Transverse colon (tissue), 4 donors: ENCODE measurements at places on chromosomes 3 and 15. TPM values are rescaled to one million over a fixed set of nuclear protein-coding genes. Genes with fewer than 3 reads are reported as not detected.

GRCh38 chr15:85006655-85007054, 25.0 kb downstream of the PDE8A start:
- H3K36me3 ChIP-seq, result no peaks in the 10 kb centered on the region
- H3K4me1 ChIP-seq, result peaks cover 56% of the 10 kb centered on the region
- peak overlapping the region; percentile 37 for H3K27ac ChIP-seq
- no peak for DNase-seq

DNA sequence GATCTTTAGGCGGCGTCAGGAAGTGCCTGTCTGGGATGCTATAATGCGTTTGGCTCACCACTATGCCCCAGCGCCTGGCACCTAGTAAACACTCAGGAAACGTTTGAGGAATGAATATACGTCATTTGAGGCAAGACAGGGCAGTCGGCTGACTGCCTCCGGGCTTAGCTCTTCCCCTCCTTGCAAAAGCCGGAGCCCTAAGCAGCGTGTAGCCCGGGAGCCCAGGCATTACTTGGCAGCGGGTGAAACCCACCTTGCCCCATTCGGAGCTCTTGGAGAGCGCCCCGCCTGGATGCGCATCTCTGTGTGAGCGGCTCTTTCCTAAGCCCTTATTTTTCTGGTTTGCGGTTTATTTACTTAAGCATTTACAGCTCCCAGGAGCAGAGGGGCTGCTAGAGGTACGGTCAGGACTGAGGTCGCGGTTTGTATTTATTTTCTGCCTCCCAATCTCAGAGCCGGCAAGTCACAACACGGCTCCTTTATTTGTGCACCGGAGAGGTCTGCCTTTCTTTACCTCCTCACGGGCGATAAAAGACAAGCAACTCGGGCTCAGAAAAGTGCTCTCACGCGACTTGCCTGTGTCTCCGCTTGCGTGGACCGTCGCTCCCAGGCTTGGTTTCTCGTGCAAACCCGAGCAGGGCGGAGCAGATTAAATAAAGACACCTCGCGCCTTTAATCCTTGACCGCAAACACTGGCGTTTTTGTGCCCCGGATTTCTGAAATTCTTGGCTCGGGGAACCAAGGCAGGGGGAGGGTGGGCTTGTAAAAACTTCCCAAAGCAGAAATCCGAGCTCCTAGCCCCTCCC, 737 bp upstream of the ITPR1 start:
- H3K36me3 ChIP-seq, result no peaks in the 10 kb centered on the region
- H3K4me1 ChIP-seq, result peaks cover 35% of the 10 kb centered on the region
- H3K27me3 ChIP-seq, result no peaks in the 10 kb centered on the region
- H3K4me3 ChIP-seq, result peak overlapping the region; percentile 68
- peak; percentile 62 for DNase-seq
- H3K27ac ChIP-seq, result peak overlapping the region; percentile 90

- H3K4me3 ChIP-seq, result no peak overlapping the region
- H3K4me1 ChIP-seq, result no peaks in the 10 kb centered on the region
- H3K27me3 ChIP-seq, result no peaks in the 10 kb centered on the region
- H3K27ac ChIP-seq, result no peak overlapping the region
- DNase-seq, result peak; percentile 14
Measured at GRCh38 chr3:31695280-31696008, 162.7 kb downstream of the STT3B start.

- no peak overlapping the region for H3K27ac ChIP-seq
- H3K27me3 ChIP-seq, result no peaks in the 10 kb centered on the region
- no peak for DNase-seq
- no peak overlapping the region for H3K4me3 ChIP-seq
- no peaks in the 10 kb centered on the region for H3K4me1 ChIP-seq
Measured at GRCh38 chr15:38726187-38726586, 161.6 kb upstream of the RASGRP1 start.

GRCh38 chr3:129936757-129937156, 37.8 kb upstream of the TRH start:
- peak overlapping the region; percentile 17 for H3K4me3 ChIP-seq
- DNase-seq, result peak; percentile 53
- H3K36me3 ChIP-seq, result no peaks in the 10 kb centered on the region
- H3K27me3 ChIP-seq, result no peaks in the 10 kb centered on the region

The DLL4 gene
- total RNA-seq, result 11.1 TPM

DNA sequence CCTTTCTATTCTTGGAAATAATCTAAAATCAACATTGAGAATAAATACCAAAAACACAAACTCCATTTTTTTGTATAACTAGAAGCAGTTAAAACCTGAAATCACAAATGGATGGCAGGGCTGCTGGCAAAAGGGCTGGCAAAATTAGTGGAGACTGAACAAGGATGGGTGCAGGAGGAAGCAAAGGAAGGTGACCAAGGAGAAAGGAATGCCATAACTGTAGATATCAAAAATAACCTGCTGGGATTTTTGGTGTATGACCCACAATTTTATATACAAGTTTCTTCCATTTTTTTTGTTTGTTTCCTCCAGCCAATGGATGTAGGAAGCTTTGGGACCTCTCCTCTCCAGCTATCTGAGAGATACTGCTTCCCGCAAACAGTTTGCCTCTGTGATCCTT, 12.7 kb downstream of the CFAP44 start:
- DNase-seq, result no peak
- no peaks in the 10 kb centered on the region for H3K27me3 ChIP-seq
- H3K27ac ChIP-seq, result no peak overlapping the region
- H3K36me3 ChIP-seq, result peaks cover 7% of the 10 kb centered on the region
- no peaks in the 10 kb centered on the region for H3K4me1 ChIP-seq

- no peak overlapping the region for H3K27ac ChIP-seq
- H3K27me3 ChIP-seq, result no peaks in the 10 kb centered on the region
- no peaks in the 10 kb centered on the region for H3K36me3 ChIP-seq
- no peak overlapping the region for H3K4me3 ChIP-seq
- DNase-seq, result peak; percentile 87
Measured at GRCh38 chr3:141644931-141645330, 93.2 kb upstream of the RNF7 start.

The SLC7A14 gene
- total RNA-seq, result 0.75 TPM

The CYP8B1 gene
- total RNA-seq, result not detected

DNA sequence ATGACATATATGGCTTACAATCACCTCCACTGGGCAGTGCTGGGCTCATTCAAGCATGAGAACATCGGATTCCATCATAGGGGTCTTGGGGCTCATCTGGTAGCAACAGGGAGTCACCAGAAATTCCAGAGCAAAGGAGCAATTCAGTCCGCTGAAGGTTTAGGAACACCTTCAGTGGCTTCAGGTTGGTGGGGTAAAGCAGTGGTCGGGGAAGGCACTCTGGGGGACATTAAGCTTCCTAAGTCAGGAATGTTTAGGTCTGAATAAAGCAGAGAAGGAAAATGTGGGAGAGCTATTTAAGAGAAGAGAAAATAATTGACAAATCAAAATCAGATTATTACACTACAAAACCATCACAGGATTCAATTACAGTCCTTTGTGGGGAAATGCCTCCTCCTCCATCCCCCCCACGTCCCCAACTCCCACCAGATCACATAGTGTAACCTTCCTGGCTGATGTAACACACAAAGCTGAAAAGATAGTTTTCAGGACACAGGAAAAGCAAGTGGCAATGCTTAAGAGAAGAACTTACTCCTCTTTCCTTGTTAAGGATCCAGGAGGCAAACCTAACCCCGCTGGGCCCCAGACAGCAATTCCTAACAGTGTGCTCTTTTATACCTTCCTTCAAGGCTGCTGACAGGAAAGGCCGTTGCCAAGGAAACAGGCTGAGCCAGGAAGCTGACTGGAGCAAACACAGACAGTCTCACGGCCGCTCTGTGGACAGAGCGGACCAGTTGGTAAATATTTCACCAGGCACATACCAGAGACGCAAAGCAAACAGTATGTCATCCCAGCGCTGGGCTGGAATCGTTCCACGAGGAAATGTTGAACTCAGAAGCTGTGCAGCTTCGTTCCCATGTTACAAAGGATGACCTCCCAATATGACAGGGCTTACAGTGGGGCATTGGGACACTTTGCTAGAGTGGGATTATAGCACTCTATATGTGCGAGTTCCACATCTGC, 57.5 kb upstream of the LMCD1 start:
- H3K27ac ChIP-seq, result peak overlapping the region; percentile 84
- peak; percentile 88 for DNase-seq
- H3K4me3 ChIP-seq, result no peak overlapping the region
- H3K36me3 ChIP-seq, result no peaks in the 10 kb centered on the region
- H3K4me1 ChIP-seq, result no peaks in the 10 kb centered on the region
- H3K27me3 ChIP-seq, result no peaks in the 10 kb centered on the region

- no peak for DNase-seq
- H3K4me1 ChIP-seq, result no peaks in the 10 kb centered on the region
- no peaks in the 10 kb centered on the region for H3K36me3 ChIP-seq
- H3K4me3 ChIP-seq, result no peak overlapping the region
- no peak overlapping the region for H3K27ac ChIP-seq
- no peaks in the 10 kb centered on the region for H3K27me3 ChIP-seq
Measured at GRCh38 chr3:110933821-110934426, 137.7 kb upstream of the NECTIN3 start.

The BUB1B gene
- 7.1 TPM for total RNA-seq

The HCN4 gene
- total RNA-seq, result not detected

DNA sequence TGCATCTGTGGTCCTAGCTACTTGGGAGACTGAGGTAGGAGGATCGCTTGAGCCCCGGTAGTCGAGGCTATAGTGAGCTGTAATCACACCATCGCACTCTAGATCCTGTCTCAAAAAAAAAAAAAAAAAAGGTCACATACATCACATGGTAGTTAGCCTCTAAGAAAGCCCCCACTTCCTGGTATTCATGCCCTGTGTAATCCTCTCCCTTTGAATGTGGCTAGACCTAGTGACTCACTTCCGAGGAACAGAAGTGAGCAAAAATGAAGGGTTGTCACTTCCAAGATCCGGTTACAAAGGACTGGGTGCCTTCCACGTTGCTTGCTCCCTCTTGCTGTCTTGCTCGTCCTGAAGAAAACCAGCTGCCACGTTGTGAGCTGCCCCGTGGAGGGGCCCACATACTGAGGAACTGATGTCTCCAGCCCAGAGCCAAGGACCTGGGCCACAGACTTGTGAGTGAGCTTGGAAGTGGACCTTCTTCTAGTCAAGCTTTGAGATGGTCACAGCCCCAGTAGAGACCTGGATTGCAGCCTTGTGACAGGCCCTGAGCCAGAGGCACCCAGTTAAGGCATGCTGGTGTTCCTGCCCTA, 12.6 kb upstream of the LCTL start:
- H3K27me3 ChIP-seq, result no peaks in the 10 kb centered on the region
- no peaks in the 10 kb centered on the region for H3K4me1 ChIP-seq
- no peak overlapping the region for H3K4me3 ChIP-seq
- DNase-seq, result no peak

- no peak for DNase-seq
- no peaks in the 10 kb centered on the region for H3K27me3 ChIP-seq
- no peak overlapping the region for H3K27ac ChIP-seq
- H3K4me1 ChIP-seq, result no peaks in the 10 kb centered on the region
Measured at GRCh38 chr3:168514252-168514651, 418.5 kb upstream of the GOLIM4 start.

- H3K27ac ChIP-seq, result no peak overlapping the region
- H3K4me3 ChIP-seq, result no peak overlapping the region
- no peaks in the 10 kb centered on the region for H3K36me3 ChIP-seq
- H3K4me1 ChIP-seq, result no peaks in the 10 kb centered on the region
- no peak for DNase-seq
- no peaks in the 10 kb centered on the region for H3K27me3 ChIP-seq
Measured at GRCh38 chr15:55708720-55709119, 34.2 kb downstream of the PRTG start.

GRCh38 chr15:70538278-70538677, 225.1 kb downstream of the UACA start:
- H3K4me1 ChIP-seq, result no peaks in the 10 kb centered on the region
- no peak for DNase-seq
- no peak overlapping the region for H3K4me3 ChIP-seq
- no peak overlapping the region for H3K27ac ChIP-seq
- H3K27me3 ChIP-seq, result peaks cover 7% of the 10 kb centered on the region

The PIGZ gene
- 155 TPM for total RNA-seq

DNA sequence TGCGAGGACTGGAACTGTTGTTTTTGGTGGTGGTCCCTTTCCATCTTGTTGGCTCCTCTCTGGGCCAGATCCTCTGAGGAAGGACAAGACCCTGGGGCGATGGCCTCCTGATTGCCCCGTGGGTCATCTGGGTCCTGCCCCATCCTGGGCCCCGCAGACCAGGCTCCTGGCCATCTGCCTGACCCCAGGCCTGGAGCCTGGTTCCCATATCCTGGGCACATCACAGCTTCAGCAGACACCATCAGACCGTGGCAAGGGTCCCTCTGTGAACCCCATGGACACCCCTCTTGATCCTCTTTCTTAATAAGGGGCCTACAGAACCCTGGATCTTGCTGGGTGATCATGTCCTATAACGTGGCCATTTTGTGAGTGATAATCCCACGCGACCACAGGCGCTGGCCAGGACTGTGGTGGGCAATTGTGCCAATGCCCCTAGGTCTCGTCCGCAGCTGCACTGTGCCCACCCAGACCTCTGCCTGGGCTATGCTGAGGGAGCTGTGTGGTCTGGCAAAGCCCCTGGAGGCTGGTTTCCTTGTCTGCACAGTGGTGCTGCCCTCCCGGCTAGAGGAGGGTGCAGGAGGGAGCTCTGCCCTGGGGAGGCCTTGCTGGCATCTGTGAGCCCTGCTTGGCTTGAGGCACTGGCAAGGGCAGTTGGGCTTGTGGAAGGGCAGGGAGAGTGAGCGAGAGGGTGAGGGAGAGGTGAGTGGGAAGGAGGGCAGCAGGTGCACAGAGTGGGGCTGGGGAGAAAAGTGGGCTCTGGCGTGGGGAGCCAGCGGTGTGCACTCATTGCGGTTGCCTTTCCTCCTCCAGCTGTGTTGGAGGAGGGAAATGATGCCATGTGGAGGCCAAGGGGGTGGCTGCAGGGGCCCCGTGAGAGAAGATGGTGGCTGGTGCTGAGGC, 53.1 kb upstream of the PRR23E start:
- H3K4me3 ChIP-seq, result no peak overlapping the region
- no peaks in the 10 kb centered on the region for H3K36me3 ChIP-seq
- peaks cover 22% of the 10 kb centered on the region for H3K4me1 ChIP-seq
- peaks cover 24% of the 10 kb centered on the region for H3K27me3 ChIP-seq
- DNase-seq, result no peak

The TF gene
- total RNA-seq, result 0.96 TPM

GRCh38 chr3:152277198-152277597, 8.5 kb downstream of the MBNL1 start:
- no peaks in the 10 kb centered on the region for H3K27me3 ChIP-seq
- H3K4me3 ChIP-seq, result no peak overlapping the region
- DNase-seq, result no peak
- peaks cover 99% of the 10 kb centered on the region for H3K4me1 ChIP-seq
- no peaks in the 10 kb centered on the region for H3K36me3 ChIP-seq

- H3K4me3 ChIP-seq, result no peak overlapping the region
- H3K4me1 ChIP-seq, result no peaks in the 10 kb centered on the region
- no peak for DNase-seq
- no peak overlapping the region for H3K27ac ChIP-seq
- no peaks in the 10 kb centered on the region for H3K36me3 ChIP-seq
Measured at GRCh38 chr3:66140743-66141372, 79.9 kb upstream of the SLC25A26 start.

DNA sequence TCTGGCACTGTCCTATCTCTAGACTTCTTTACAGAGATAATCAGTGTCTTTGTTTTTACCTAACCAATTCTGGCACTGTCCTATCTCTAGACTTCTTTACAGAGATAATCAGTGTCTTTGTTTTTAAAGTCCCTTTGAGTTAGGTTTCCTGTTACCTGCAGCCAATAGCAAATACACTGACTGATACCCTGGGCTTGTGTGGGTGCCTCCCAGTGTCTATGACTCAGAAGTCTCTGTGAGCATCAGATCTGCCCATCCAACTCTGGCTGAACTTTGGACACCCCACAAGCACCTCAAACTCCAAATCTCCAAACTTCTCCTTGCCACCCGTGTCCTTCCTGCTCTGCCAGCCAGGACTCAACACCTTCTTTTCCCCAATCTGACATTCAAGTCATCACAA, 30.4 kb downstream of the SLC41A3 start:
- H3K36me3 ChIP-seq, result no peaks in the 10 kb centered on the region
- H3K27me3 ChIP-seq, result no peaks in the 10 kb centered on the region
- H3K4me3 ChIP-seq, result no peak overlapping the region
- DNase-seq, result no peak
- no peak overlapping the region for H3K27ac ChIP-seq
